ENCODE measurements at places on chromosomes 1 and 21.
A peak's percentile ranks its signal among the peaks of the same experiment; 100 is the strongest.

- no peak for DNase-seq
These were observed 7.8 kb downstream of the PTTG1IP start for GRCh38 chr21:44865561-44866280.

DNA sequence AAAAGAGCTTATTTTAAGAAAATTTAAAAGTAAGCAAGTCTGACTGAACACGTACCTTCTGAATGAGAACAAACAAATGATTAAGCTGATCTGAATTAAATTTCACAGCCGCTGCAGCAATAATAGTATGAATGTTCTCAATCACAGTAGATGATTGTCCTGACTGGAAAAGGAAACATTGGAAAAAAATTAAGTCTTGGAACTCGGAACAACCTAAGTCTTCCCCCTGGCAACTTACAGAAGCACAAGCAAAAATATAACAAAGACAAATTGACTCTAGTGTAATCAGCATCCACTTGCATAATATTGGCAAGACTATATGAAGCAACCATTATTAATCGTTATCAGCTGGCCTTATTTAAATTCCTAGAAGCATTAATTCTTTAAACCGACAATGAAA, 60.5 kb downstream of the USP24 start:
- no peak for DNase-seq

DNA sequence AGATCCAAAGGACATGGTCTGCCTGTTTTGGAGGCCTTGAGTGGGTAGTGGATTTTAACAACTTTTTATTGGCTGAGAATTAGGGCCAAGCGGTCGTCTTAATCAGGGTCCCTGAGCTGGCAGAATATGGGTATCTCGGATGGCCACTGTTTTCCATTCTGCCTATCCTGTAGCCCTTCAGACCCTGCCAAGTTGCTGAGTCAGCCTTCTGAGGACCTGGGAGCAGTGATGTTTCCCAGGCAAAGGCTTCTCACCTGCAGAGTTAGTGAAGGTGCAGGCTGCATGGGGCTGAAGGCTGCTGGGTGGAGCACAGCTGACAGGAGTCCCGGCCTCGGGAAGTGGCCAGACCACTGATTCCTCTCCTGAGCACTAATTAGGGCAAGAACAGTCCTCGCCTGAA, 11.4 kb downstream of the RASSF5 start:
- no peak for DNase-seq

DNA sequence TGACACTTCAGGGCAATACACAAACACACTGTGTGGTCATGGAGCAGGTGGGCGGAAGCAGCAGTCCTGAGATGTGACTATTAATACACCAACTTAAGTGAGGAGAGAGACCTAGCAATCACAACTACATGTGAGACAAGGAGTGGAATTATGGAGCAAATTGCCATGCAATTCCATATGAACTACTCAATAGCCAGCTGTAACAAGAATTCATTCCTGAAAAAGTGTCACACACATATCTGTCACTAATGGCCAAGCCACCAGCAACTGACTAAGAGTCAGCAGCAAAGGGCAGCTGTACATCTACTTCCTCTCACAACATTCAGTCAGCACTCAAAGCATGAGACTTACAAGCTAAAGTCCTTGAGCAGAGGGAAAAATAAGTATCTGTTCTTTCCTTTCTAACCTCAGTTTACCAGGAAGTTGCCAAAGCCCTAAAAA, 46.2 kb downstream of the GPR3 start:
- DNase-seq, result no peak

DNA sequence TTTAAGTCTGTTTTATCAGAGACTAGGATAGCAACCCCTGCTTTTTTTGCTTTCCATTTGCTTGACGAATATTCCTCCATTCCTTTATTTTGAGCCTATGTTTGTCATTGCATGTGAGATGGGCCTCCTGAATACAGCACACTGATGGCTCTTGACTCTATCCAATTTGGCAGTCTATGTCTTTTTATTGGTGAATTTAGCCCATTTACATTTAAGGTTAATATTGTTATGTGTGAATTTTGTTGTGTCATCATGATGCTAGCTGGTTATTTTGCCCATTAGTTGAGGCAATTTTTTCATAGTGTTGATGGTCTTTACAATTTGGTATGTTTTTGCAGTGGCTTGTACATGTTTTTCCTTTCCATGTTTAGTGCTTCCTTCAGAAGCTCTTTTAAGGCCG, 50.7 kb upstream of the PDE4B start:
- DNase-seq, result no peak

DNA sequence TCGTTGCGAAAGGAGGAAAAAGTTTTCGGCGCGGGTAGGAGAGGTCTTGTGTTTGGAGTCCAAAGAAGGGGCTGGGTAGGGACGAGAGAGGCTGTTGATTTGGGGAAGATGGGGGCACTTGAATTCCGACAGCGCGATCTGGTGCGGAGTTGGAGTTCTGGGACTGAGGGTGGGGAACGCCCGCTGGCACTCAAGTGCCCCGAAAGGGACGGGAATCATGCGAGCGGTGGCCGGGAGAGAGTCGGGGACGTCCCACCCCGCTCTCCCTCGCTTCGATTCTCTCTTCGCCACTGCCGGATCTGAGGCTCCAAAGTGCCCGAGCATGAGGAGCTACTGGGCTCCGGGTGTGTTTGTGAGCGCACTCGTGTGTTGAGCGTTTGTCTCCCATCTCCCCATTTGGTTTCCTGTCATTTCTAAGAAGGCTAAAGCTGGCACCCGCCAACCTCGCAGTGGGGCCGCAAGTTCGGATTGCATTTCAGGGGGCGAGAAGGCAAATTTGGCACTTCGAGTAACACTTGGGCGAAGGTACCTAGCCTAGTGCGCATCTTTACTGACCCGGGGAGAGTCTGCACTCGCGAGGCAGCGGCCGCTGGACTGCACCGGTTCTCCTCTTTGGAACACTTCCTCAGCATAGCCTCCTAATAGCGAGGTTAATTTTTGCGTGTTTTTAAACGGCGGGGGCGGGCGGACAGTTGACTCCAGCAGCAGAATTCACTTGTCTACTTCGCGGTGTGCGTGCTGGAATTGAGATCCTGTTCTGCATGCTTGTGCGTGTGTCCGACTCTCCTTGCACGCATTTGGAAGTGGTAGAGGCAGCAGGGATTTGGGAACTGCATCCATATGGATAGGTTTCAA, 1.2 kb downstream of the CHRM3 start:
- peak; percentile 40 for DNase-seq

DNA sequence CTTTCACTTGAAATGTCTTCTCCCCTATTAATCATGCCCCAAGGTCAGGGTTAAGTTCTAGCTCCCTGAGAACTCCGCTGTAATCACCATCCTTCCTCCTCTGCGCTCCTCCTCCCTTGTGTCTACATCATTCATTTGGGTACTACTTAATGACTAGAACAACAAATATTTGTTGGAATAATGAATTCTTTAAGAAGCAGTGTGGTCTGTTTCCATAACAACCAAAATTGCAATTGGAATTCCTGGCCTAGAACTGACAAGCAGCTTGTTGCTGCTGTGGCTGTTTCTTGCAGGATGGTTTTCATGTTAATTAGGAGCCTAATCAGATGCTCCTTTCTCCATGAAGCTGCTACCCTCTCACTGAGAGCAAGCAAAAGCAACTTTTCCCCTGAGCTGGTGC, 192.5 kb downstream of the ZZZ3 start:
- DNase-seq, result no peak

- no peak for DNase-seq
These were observed 93.5 kb downstream of the PRKAB2 start for GRCh38 chr1:147078606-147079399.

- DNase-seq, result no peak
These were observed 120.6 kb downstream of the LYPLAL1 start for GRCh38 chr1:219294251-219294650.

GRCh38 chr1:201450721-201451291, 18.2 kb downstream of the PHLDA3 start:
- no peak for DNase-seq

DNA sequence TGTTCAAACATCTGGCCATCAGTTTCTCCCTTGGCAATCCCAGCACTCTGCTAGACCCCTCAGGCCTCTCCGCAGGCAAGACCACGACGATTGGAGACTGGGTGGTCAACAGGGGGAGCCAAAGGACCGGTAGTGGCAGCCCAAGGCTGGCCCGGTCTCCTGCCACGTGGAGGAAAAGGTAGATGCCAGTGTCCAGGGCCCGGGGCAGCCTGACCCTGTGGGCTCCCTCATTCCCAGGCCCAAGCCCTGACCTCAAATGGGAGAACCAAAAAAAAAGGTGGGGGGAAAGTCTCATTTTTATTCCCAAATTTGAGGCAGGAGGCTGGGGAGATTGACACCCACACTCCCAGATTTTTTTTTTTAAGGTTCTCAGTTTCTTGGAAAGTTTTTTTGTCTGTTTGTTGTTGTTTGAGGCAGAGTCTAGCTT, 24.8 kb downstream of the S100A6 start:
- peak; percentile 88 for DNase-seq

DNA sequence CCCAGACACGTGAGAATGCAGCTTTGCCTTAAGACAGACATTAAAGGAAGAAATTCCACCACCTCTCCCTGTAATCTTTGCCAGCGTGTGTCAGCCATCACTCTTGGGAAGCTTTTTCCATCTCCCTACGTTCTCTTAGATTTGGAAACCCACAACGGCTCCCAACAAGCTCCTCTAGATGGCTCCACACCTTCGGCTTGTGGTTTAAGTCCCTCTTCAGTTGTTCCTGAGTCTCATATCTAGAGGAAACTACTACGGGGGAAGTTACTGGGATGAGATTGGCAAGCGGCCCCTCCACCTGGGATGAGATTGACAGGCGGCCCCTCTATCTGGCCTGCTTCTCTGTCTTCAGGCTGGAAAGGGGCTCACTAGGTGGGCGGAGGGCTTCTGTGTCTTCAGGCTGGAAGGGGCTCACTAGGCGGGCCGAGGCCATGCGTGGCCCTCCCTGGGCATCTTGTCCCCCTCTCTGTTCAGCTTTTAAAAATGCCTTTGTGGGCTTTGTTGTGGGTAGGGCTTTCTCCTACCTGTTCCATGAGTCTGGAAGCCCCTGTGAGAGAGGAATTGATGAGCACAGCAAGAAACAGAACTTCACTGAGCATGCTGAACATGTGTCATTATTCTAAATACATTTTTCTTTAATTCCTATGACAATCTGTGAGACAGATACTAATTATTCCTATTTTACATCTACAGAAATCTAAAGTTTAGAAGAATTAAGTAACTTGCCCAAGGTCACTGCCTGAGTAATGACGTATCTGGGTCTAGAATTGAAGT, 670.5 kb downstream of the KIF26B start:
- no peak for DNase-seq

DNA sequence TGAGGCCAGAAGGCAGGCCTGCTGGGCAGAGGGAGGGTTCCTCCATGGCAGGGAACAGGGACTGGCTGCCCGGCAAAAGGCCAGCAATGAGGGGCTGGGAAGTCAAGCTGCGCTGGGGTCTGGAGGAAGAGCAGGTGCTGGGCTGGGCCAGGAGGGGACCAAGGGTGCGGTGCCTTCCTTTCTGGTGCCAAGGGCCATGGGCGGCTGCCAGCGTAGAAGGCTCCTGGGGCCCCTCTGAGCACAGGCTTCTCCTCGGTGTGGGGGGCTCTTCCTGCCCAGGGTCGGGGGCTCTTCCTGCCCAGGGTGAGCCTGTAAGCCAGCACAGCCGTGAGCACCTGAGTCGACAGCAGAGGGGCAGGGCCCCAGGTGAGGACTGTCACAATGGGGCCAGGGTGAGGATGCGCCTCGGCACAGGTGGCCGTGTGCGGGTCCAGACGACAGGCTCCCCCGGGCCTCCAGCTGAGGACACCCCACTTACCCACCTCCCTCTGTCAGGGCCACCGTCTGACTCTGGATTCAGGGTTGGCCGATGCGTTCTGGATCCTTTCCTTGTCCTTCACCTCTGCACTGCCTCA, 10.7 kb upstream of the DNMT3L start:
- no peak for DNase-seq

DNA sequence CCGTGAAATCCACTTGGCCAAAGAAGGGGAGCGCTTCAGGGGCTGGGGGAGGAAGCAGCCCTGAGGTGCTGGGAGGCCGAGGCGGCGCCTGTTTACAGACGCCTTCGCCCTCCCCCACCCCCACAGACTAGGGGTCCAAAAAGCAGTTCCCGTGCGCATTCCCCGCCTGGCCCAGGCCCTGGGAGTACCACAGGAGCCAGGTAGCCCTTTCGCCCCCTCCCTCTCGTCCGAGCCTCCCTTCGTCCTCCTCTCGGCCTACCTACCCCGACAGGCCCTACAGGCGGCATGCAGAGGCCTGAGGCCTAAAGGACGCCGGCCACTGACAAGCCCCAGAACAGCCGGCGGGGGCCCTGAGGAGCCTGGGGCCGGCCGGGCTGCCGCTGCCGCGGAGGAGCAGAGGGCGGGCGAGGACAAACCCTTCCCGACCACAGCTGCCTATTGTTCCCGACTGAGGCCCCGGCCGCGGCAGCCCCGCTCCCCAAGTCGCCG, 522 bp downstream of the RC3H1 start:
- peak; percentile 23 for DNase-seq

DNA sequence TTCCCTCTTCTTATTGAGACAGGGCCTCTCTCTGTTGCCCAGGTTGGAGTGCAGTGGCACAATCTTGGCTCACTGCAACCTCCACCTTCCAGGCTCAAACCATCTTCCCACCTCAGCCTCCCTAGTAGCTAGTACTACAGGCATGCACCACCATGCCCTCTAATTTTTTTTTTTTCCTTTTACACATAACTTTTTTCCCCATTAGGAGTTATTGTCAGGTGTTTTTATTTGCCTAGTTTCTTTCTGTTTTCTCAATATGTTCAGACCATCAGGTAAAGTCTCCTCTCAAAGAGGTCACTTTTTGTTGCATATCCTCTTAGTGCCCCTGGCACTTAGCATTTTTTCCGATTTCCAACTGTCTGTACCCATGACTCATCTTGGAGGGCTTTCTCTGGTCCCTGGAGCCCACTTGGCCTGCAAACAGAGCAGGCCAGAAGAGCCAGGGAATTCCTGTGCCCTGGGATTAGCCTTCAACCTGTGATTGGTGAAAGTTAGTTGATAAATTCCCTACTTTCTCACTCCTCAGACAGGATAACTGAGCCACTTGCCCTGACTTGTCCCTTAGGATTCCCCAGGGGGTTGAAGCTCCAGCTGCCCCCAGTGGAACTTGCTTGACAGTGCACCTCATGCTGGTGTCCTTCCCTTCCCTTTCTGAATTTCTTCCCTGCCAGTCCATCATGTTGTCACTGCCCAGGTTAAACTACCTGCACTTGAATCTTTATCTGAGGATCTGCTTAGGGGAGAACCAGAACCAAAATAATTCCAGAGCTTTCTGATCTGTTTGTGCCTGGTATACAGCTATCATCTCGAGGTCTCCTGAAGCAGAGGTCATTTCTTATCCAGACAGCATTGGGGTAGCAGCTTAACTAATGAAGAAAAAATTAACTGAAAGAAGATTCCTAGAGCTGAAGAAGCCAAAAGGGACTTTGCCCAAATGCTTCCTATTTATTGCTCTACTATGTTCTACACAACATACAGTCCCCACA, 2.4 kb downstream of the NTPCR start:
- DNase-seq, result peak; percentile 75

Data from HuH-7.5 (cell line).